ENCODE measurements at places on chromosomes 6 and 20. TPM values are rescaled to one million over a fixed set of nuclear protein-coding genes. Genes with fewer than 3 reads are reported as not detected.

WFDC12 gene
- not detected for total RNA-seq

DNA sequence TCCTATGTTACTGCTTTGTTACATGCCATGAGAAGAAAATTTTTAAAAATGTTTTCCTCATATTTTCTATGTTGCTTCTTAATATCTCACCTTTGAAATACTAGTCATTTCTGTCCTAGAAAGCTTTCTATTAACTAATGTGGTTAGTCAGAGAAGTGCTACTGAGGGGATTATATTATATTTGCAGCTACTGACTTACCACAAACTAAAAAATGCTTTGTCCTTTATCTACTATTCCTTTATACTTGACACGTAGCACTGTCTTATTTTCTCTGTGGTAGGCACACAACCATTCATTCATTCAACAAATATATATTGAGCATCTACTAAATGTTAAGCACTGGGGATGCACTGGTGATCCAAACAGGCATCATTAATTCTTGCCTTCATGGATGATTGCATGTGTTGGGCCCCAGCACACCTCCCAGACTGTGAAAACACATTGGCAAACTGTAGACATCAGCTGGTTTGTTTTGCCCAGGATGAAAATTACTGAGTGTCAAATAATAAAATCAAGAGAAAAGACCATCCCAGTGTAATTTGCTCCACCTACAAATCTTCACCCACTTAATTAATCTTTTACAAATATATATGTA lies 10.7 kb upstream of the MLIP start:
- DNase-seq = no peak

- no peak for DNase-seq
Observed at GRCh38 chr6:40727271-40727670, 140.1 kb upstream of the LRFN2 start.

- DNase-seq = no peak
Observed at GRCh38 chr6:40320947-40321346, 266.2 kb downstream of the LRFN2 start.

GRCh38 chr20:57857969-57858368 lies 148.2 kb upstream of the PMEPA1 start:
- DNase-seq = no peak

Measured in Right ventricle myocardium superior (tissue), 1 donor.